ENCODE measurements at places on chromosomes 2 and 18. TPM values are rescaled to one million over a fixed set of nuclear protein-coding genes. Genes with fewer than 3 reads are reported as not detected.

- DNase-seq: no peak
Observed at GRCh38 chr2:182047544-182047943, 61.9 kb downstream of the PPP1R1C start.

Gene ASNSD1
- total RNA-seq: 37.7 TPM

GRCh38 chr2:179057737-179058136 lies 7.8 kb upstream of the CCDC141 start:
- DNase-seq: no peak

GRCh38 chr2:62660582-62661262 lies 44.8 kb upstream of the EHBP1 start:
- DNase-seq: no peak

GRCh38 chr18:21602299-21602587 lies 1.7 kb upstream of the ESCO1 start:
- no peak for DNase-seq

Gene UGT1A5
- not detected for total RNA-seq

Gene DSEL
- 20.6 TPM for total RNA-seq

GRCh38 chr2:185787227-185788145 lies 48.9 kb downstream of the FSIP2 start:
- no peak for DNase-seq

GRCh38 chr2:230043025-230043424 lies 25.7 kb downstream of the SLC16A14 start:
- no peak for DNase-seq

Gene FN1
- total RNA-seq: 109 TPM

Gene LRP1B
- total RNA-seq: not detected

DNA sequence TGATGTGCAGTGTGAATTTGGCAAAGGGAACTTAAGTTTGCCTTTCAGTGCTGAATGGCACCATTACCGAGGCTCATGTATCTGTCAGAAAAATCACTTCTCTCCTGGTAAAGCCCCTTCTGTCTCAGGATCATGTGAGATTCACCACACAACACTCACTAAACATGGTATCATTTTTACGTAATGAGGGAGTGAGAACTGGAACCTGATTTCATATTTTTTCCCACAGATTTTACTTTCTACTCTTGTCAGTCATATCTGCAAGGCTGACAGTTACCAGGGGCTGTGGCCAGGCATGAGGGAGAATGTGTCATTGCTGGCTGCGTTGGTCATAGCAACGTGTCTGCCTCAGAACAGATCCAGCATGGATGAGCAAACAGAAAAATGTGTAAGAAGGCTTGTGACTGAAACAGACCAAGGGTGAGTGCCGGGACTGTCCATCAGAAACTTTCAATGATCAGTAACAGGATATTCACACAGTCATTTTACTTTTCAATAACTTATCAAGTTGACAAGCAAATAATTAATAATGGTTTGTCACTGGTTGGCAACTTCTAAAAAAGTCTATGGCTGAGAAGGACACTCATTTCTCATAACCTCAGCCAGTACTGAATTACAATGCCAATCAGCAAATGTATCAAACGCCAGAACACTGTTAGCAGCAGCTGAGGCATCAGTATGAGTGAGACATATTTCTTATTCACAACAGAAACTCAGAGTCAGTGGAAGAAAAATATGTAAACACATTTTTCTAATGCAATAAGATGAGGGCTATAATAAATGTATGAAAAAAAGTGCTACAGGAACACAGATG lies 100.5 kb downstream of the CDC42EP3 start:
- no peak for DNase-seq

DNA sequence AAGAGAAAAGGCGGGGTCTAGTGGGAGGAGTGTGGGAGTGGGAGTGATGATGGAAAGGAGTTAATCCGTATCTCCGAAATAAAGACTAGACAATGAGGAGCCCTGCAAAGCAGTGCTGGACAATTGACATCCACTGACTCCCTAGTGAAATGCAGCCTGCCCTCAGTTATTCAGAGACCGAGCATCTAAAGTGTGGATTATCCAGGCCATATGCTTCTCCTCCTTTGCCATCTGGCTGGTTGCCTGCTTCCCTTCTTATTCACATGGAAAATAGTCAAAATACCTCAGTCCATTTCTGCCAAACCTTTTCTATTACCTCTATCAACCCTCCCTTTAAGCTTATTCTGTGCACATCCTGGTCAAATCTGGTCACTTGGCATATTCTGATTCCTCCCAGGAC lies 288.8 kb upstream of the SIX3 start:
- DNase-seq: no peak

Gene ALPG
- 0.56 TPM for total RNA-seq

DNA sequence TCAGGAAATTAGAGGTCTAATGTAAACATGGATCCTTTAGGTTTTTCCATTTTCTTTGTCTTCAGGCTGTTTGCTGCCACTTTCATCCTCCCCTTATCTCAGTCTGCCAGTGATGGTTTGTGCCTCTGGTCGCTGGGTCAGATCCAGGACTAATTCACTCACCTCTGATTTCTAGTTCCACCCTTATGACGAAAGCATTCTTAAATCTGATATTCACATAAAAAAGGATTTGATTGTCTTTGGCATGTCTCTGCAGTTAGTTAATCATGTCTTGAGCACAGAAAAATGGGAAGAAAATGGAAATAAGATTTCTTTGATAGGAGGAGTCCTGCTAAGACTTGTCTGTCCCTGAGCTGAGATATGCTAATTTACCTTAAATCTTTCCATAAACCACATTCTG lies 4.6 kb downstream of the IL1RL1 start:
- DNase-seq: no peak
